ENCODE measurements at places on chromosomes 11 and 22.
A peak's percentile ranks its signal among the peaks of the same experiment; 100 is the strongest.

- peak; percentile 12 for DNase-seq
Observed at GRCh38 chr11:76803811-76804600, 20.9 kb downstream of the TSKU start.

DNA sequence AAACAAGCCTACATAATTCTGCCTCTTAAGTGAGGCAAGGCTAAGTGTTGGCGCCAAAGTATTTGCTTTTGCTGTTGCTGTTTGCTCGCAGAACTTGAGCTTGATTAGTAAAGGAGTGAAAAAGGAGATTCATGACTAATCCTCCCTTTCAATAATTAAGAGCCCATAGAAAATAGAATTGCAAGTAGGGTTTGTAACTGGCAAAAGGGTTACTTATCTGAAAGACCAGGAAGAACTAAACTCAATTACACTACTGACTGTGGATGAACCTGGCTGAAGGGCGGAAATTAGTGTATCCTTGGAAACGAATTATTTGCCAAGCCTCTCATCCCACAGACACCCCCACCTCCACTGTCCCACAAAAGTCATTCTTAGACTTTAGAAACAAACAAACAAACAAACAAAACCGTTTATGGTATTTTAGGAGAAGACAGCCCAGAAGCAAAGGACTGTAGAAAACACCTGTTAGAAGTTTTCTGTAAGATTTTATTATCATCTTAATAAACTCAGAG lies 411 bp upstream of the EXPH5 start:
- no peak for DNase-seq

GRCh38 chr11:37203006-37203405 lies 605.0 kb upstream of the RAG2 start:
- no peak for DNase-seq

DNA sequence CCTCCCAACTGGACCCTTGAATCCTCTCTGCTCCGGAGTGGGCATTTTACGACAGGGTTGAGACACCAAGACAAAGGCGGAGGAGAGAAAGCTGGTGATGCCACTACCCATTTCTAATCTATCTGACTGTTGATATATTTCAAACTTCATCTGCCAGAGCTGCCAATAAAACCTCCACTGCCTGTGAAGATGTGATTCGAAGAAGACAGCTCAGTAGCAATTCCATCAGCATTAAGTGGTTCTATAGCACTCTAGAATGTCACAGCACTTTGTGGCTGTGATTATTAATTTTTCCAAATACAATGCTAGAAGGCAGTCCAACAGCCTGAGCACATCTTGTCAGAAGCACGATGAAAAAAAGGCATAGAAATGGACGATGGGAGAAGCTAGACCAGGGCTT lies 282.8 kb downstream of the OPCML start:
- no peak for DNase-seq

All from CD4-positive, alpha-beta memory T cell (primary cell).